Activated CD8-positive, alpha-beta T cell treated with anti-CD3 and anti-CD28 coated beads, Interleukin-2, amount 10 ng/mL, durations not matched to agents 7 days and 5 days (primary cell): ENCODE measurements at places on chromosomes 5 and 9. TPM values are rescaled to one million over a fixed set of nuclear protein-coding genes. Genes with fewer than 3 reads are reported as not detected.

The FAM13B gene
- 37.7 TPM for total RNA-seq

DNA sequence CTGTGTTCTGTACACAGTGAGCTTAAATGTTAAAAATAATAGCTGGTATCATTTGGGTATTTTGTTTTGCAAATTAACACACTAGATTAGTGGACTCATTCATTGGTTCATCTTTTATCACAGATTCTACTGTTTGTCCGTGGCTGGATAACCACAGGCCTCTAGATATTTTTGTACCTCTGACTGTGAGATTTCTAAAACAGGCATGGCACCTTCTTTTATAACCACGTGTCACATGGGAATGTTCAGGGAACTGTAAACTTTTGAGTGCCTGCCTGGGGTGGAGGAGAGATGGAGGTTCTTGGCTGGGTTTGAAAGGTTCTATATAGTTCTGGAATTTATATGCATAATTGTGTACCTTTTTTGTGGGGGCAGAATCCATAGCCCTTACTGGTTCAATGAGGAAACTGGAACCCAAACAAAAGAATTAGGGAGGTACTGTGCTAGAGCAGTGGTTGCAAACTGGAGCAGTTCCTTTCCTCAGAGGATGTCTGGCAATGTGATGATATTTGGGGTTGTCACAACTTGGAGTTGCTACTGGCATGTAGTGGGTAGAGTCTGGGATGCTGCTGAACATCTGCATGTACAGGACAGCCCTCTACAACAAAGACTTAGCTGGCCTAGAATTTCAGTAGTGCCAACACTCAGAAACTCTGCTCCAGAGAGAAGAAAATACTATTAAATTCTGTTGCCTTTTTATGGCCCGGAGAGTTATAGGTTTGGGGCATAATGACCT is 16.9 kb downstream of the TLE4 start:
- no peak for DNase-seq

DNA sequence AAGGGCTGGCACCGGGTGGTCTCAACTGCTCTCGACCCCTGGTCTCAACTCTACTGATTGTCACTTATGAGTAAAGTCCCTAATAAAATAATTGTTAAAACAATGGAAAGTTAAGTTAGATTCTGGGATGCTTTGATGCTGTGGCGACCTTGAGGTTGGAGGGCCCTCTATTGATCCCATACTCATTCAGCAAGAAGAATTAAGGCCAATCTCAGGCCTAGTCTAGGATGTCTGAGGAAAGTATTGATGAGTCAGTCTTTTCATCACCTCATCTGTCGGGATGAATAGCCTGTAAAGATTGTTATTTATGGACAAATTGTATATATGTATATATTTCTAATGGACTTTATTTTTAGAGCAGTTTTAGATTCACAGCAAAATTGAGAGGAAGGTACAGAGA is 50.8 kb downstream of the WDR36 start:
- DNase-seq: no peak

DNA sequence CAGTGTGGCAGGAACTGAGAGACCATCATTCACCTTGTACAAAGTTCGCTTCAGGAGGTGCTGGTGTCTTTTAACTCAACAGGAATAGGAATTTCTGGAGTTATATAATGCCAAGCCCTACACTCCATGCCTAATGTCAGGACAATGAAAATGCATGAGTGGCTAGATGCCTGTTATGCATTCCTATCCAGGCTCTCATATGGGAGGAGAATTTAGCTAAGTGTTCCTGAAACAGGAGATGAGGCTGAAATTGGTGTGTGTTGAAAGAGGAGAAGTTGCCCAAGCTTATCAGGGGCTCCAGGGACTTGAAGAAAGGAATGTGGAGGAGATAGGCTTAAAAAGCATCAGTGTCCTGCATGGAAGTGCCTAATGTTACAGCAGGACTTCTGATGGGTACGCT is 26.8 kb upstream of the PRUNE2 start:
- DNase-seq: no peak

The POLR3G gene
- 5.8 TPM for total RNA-seq
